ENCODE measurements at places on chromosomes 2 and 18. TPM values are rescaled to one million over a fixed set of nuclear protein-coding genes. Genes with fewer than 3 reads are reported as not detected.
A peak's percentile ranks its signal among the peaks of the same experiment; 100 is the strongest.

DNA sequence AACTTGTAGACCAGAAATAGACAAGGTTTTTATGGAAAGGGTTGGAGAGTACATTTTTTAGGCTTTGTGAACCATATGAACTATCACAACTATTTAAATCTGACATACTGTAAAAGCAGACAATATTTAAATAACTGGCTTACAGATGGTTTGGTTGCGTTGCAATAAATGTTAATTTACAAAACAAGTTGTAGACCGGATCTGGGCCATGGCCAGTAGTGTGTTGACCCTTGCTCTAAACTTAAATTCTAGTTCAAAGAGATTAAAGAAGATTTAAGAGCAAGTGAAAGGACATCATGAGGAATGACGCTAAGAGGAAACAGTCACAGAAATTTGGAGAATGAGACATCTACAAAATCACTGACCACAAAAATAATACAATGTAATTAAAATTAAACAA, 652.7 kb downstream of the DCDC2C start:
- ATAC-seq: no peak

The SCN9A gene
- total RNA-seq: 0.28 TPM

The CCDC178 gene
- total RNA-seq: 0.36 TPM

The CROCC2 gene
- 0.12 TPM for total RNA-seq

DNA sequence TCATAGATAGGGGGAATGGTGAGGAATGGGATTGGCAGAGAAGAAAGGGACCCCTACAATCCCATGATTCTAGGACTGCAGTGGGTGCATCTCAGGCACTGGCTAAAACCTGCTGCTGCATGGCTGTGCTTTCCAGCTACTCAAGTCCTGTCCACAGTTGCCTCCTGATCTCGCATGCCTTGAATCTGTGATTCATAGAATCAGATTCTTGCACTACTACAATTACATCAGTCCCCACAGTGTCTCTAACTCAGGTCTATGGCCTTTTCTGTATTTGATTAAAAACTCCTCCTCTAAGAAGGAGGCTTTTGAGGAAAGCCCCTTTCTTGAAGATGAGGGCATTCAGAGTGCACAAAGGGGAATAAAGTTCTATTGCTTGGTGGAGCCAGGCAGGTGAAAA, 117.4 kb downstream of the LRATD1 start:
- peak; percentile 71 for ATAC-seq

GRCh38 chr18:22513721-22514481, 96.2 kb upstream of the CTAGE1 start:
- no peak for ATAC-seq

GRCh38 chr2:111702119-111702803, 181.7 kb downstream of the ANAPC1 start:
- peak; percentile 22 for ATAC-seq

The VPS4B gene
- total RNA-seq: 135 TPM

The SLC66A2 gene
- total RNA-seq: 29.1 TPM

DNA sequence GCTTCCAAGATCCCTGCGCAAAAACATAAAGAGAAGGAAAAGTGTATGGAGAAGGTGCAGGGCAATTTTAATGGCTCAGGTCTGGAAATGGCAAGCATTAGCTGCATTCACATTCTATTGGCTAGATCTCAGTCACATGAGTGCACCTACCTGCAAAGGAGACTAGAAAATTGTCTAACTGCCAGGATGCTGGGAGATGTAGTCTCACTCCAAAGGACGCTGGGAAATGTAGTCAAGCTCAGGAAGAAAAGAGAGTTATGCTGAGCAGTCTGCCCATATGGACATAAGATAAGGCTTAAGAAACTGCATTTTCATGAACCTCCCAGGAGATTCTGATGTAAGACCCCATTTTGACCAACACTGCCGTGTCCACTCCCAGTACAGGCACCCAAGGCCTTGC, 9.5 kb upstream of the KLHL29 start:
- peak; percentile 68 for ATAC-seq

The RFTN2 gene
- 1.5 TPM for total RNA-seq
